ENCODE measurements at places on chromosomes 16 and 17.

GRCh38 chr16:12994402-12994801, 93.0 kb downstream of the SHISA9 start:
- no peak for DNase-seq

GRCh38 chr16:3607161-3607560, 4.2 kb downstream of the SLX4 start:
- no peak for DNase-seq

- DNase-seq = no peak
These were observed 806.5 kb upstream of the GOT2 start for GRCh38 chr16:59540621-59541020.

- DNase-seq = no peak
These were observed 14.0 kb downstream of the NAGPA start for GRCh38 chr16:5019775-5020174.

GRCh38 chr16:85498607-85499006, 114.5 kb upstream of the GSE1 start:
- DNase-seq = no peak

DNA sequence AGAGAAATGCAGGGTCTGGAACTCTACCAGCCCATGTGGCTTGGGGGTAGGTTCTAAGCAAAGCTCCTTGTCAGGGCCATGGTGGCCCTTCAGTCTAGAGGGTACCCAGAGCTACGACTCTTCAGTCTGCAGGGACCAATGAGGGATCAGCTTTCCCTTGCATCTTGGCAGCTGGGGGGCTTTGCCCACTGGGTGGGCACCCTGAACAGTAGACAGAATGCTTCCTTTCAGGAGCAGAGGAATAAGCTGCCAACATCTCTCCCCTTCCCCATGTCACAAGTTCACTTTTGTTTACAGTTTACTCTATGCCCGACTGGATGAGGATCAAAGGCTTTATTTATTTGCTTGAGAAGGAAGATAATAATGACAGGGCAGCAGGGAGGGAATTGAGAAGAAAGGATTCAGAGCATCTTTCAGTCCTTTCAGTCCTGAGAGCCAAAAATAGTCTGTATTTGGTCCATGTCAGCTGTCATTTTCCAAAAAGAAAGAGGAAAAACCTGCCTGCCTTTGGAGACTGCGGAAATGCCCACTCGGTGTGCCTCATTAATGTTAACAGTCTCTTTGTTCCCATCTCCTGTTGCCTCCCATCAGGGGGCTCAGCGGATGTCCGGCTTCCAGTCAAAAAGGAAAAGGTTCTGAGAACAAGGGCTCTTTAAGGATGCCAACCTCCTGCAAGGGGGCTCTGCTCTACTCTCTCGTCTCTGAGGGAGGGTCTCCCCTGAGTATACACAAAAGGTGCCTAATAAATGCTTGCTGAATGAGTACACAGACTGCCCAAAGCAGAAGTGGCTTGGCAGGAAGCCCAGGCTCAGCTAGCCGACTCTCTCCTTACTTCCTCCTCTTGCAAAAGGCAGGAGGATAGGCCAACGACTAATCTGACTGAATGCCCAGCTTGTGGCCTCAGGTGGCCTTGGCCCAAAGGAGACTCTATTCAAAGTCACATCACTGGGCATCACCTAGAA, 17.1 kb downstream of the TRAF4 start:
- DNase-seq = no peak

GRCh38 chr17:56681561-56682266, 88.2 kb downstream of the NOG start:
- DNase-seq = no peak

Measured in nephron progenitor cell (in vitro differentiated cells).